GM12892 (cell line): ENCODE measurements at places on chromosomes 1 and 21.

GRCh38 chr1:201713086-201713810, 115.7 kb upstream of the IPO9 start:
- DNase-seq: no peak

GRCh38 chr1:115545096-115545720, 96.6 kb upstream of the VANGL1 start:
- DNase-seq: no peak

DNA sequence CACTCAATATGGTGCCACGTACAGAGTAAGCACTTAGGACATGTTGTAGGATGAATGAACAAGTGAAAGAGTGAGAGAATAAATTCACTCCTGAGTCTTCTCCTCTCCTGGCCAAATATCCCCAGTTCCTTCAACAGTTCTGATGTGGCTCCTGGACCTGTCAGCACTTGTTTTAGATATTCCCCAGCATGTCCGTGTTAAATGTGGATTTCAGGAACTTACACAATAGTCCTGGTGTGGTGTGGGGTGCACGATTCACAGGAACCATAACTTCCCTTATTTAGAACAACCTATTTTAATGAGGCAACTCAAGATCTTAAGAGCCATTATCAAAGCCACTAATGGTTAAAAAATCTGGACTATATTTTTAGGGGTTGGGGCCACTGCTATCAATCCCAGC, 39.0 kb upstream of the MYSM1 start:
- DNase-seq: no peak

DNA sequence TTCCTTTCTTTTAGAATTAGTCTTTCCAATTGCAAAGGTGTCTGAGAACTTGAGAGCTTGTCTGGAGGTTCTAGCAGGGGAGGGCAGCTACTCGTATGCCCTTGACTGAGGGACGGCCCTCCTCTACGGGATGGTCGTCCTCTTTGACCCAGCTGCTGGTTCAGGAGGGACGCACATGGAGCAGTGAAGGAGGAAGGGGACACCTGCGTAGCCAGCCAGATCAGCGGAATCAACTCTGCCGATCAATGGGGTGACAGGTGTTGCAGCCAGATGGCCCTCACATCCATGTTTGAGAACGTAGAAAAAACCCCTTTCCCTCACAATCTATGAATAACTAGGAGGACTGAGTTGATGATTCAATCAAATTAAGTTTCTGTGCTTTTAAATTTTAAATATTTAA, 15.7 kb upstream of the A3GALT2 start:
- DNase-seq: no peak

DNA sequence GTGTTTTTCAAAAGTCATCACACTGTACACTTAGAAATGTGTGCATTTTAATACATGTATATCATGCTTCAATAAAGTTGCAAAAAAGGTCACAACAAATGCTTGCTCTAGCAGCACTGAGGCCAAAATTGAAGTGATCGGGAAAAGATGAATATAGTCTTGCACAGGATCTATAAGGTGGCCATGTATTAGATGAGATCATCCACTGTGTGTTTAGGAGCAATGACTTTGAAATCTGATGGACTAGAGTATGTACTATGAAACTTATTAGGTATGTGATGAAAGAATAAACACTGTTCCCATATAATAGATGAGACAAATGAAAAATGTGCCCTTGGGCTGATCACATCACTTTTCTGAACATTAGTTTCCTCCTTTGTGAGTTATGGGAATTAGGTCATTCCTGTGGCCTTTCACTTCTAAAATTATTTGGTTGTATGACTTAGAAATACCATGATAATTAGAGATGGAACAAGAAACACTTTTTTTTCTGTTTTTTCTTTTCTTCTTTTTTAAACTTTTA, 984.6 kb downstream of the ADGRL2 start:
- no peak for DNase-seq

- DNase-seq: no peak
Measured at GRCh38 chr1:65480684-65481405, 60.4 kb downstream of the LEPR start.

DNA sequence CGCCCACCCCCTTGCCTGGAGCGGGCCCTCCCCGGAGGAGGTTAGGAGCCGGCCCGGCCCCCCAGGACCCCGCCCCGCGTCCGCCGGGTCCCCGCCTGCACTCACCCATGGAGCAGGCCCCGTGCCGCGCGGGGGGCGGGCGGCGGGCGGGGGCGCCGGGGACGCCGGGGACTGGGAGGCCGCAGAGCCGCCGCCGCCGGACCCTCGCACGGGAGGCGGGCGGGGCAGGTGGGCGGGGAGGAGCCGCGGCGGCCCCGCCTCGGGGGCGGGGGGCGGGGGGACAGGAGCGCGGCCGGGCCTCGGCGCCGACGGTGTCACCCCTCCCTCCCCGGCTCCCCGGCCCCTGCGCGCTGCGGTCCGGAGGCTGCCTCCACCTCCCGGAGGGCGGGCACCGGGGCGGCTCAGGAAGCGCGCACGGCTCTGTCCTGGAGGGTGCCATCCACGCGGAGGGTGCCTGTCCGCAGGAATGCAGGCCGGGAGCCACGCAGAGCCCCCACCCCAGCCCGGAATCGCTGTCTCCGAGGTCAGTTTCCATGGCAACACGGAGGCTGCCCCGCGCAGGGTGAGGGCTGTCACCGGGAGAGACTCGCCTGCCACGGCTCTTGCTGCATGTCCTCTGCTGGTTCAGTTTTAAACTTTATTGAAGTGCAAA, 5.9 kb upstream of the PLEKHG5 start:
- no peak for DNase-seq

GRCh38 chr1:219040291-219040690, 133.4 kb upstream of the LYPLAL1 start:
- no peak for DNase-seq

GRCh38 chr1:35564884-35565741, 7.5 kb downstream of the NCDN start:
- no peak for DNase-seq

DNA sequence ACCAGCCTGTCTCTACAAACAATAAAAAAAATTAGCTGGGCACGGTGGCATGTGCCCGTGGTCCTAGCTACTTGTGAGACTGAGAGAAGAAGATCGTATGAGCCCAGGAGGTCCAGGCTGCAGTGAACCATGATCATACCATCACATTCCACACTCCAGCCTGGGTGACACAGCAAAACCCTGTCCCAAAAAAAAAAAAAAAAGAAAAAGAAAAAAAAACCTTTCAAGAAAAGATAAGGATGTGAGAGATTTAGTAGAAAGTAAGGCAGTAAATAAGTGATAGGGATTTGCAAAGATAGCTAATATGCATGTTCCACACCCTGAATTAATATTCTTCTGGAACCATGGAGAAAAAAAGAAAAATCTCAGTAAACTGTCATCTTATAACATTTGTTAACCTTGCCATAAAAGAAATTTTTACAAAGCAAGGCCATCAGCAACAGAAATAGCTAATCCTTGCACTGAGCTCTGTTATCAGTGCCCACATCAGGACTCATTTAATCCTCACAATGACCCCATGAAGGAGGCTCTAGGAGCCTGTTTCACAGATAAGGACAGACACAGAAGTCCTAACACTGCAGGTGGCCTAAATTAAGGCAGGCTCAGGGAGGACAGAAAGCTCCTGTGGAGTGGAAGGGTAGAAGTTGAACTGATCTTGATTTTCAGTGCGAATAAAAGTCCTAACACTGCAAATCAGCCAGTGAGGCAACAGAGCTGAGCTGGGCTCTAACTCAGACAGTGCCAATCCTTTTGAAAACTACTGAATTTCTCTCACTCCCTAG, 7.6 kb downstream of the GNB1 start:
- DNase-seq: no peak

- DNase-seq: no peak
Measured at GRCh38 chr1:155499953-155500639, 62.5 kb downstream of the ASH1L start.

DNA sequence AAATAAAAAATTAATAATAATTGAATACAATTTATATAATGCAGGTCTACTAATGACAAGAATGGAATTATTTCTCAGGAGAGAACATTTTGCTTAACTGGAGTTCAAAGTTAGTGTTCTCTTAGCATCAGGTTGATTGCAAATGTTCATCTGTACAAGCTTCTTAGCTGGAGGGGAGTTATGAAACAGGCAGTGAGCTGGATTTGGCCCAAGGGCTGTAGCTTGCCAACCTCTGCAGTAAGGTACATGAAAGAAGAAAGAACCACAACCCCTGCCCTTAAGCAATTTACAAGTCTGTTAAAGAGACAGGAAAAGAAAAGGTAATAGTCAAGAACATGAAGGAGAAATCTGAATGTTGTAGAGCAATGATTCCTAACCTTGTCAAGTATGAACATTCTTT, 17.0 kb downstream of the LPGAT1 start:
- no peak for DNase-seq

- no peak for DNase-seq
Measured at GRCh38 chr1:32920833-32921232, 19.6 kb upstream of the TMEM54 start.

DNA sequence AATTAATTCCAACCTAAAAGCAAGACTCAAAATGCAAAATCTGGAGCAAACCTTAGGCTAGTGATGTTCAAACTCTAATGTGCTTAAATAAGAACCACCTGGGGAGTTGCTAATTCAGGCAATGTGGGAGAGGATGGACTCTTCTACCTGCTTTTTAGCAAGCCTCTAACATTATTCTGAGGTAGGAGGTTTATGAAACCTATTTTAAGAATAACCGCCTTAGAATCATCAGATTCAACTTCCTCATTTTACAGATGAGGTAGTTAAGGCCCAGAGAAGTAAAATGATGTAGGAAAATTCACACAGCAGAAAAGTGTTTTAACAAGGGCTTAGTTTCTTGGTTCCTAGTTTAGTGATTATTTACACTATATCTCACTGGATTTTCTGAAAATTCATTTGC, 8.6 kb upstream of the NTNG1 start:
- no peak for DNase-seq

GRCh38 chr1:8025061-8025670, 943 bp downstream of the ERRFI1 start:
- no peak for DNase-seq
